ENCODE measurements at places on chromosomes 6 and 20. TPM values are rescaled to one million over a fixed set of nuclear protein-coding genes. Genes with fewer than 3 reads are reported as not detected.
A peak's percentile ranks its signal among the peaks of the same experiment; 100 is the strongest.

DNA sequence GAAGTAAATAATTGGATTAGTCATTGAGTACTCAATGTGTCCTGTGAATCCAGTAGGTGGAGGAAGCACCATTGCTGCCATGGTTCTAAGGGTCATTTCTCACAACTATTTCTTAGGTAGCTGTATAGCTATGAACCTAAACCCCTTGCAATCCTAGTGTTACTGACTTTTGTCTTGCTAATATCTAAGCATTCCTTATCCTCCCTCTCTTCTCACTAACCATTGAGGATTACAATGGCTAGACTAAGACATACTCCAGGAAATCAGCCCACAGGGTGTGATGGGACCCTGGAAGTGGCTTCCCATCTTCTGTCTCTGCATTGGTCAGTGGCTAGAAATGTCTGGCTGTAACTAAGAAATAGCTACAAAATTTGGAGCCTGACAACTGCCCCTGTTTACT lies 27.3 kb upstream of the FOXA2 start:
- no peak for DNase-seq
- no peaks in the 10 kb centered on the region for H3K4me1 ChIP-seq
- H3K27ac ChIP-seq: no peak overlapping the region
- no peaks in the 10 kb centered on the region for H3K36me3 ChIP-seq

DNA sequence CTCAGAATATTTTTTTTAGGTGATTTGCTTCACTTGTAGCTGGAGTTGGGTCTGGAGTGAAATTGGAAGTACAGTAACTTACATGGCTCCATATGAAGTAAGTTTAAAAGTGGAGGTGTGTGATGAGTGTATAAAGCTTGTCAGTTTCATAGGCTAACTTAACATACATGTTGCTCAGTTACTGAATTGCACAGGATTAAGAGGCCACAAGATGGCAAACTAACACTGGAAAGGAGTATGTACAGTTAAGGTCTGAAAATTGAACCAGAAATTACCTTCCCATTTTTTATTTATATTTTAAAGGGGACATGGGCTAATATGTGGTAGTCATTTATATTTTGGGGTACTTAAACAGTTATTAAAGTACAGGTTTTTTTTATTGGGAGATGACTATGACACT lies 45.3 kb upstream of the SMIM8 start:
- no peak for DNase-seq
- peaks cover 3% of the 10 kb centered on the region for H3K4me1 ChIP-seq
- H3K27ac ChIP-seq: no peak overlapping the region

DNA sequence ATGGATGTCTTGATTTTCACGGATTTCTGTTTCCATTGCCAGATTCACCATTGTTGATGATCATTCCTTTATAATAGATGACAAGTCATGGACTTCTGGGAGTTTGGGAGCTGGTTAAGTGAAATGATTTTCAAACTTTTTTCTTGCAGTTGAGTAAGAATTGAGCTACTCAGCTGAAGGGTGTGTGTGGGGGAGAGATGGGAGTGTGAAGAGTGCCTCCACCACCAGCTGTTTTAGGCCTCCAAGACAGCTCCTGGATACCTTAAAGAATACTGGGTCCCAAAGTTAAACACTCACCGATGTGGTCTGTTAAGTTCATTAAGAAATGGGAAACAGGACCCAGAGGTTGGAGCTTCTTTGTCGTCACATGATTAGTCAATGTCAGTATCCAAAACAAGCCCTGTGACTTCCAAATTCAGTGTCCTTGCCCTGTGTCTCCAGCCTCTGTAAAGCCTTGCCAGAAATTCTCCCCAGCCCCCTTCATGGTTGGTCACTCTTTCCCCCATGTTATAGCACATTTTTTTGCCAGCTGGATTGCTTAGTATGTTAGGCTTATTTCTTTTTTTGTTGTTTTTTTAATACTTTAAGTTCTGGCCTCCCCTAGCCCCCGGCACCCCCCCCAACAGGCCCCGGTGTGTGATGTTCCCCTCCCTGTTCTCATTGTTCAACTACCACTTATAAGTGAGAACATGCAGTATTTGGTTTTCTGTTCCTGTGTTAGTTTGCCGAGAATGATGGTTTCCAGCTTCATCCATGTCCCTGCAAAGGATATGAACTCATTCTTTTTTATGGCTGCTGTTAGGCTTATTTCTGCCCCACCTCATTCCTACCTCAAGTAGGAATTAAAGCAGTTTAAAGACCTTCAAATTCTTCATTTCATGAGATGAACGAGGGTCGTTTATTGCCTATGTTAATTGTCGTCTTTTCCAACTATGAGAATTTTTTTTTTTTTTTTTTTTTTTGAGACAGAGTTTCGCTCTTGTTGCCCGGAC lies 26.9 kb downstream of the BICRAL start:
- peak overlapping the region; percentile 56 for H3K27ac ChIP-seq
- peaks cover 18% of the 10 kb centered on the region for H3K4me1 ChIP-seq
- H3K36me3 ChIP-seq: no peaks in the 10 kb centered on the region
- H3K27me3 ChIP-seq: no peaks in the 10 kb centered on the region

DNA sequence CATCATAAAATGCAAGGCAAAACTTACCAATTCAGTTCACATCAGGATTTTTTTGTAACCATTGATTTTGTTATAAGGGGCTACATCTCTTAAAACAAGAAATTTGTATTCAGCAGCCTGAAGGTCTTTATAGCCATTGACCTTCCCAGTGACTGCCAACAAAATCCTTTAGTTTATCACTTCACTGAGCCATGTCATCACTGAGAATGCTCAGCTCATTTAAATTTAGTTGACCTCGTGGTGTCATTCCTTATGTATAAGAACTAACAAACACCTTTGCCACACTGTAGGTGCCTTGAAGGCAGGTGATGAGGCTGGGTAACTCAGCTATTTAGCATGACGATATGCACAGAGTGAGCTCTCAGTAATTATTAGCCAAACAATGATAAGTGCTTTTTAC lies 77.7 kb downstream of the GRM1 start:
- no peaks in the 10 kb centered on the region for H3K4me1 ChIP-seq
- no peaks in the 10 kb centered on the region for H3K36me3 ChIP-seq
- H3K4me3 ChIP-seq: no peak overlapping the region

ESF1 gene
- 6.0 TPM for polyA plus RNA-seq

GRCh38 chr20:3010985-3011723 lies 32.3 kb upstream of the GNRH2 start:
- H3K27ac ChIP-seq: no peak overlapping the region
- no peaks in the 10 kb centered on the region for H3K4me1 ChIP-seq
- H3K27me3 ChIP-seq: no peaks in the 10 kb centered on the region

DNA sequence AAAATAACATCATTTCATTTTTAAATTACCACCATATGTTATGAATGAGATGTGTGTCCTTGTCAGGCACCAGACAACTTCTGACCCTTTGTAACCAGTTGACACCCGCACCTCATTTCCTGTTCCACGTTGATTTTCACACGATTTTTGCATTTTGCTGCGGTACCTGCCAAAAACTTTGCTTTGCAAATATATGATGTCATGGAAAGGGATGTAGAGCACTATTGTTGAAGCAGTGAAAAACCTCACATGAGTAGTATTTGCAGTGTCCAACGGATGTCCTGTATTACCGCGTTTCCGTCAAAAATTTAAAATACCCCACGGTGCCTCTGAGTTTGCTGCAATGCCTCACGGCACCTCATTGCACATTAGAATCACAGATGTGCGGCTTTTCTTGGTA lies 115.6 kb downstream of the MTHFD1L start:
- H3K4me3 ChIP-seq: no peak overlapping the region
- H3K4me1 ChIP-seq: no peaks in the 10 kb centered on the region
- DNase-seq: no peak
- H3K27me3 ChIP-seq: no peaks in the 10 kb centered on the region

GRCh38 chr20:21719592-21720214 lies 14.2 kb downstream of the PAX1 start:
- peaks cover 4% of the 10 kb centered on the region for H3K4me1 ChIP-seq
- no peak overlapping the region for H3K4me3 ChIP-seq
- no peaks in the 10 kb centered on the region for H3K36me3 ChIP-seq
- H3K27me3 ChIP-seq: peaks cover 29% of the 10 kb centered on the region
- H3K27ac ChIP-seq: no peak overlapping the region

GRCh38 chr20:59985864-59986263 lies 27.6 kb downstream of the CDH26 start:
- DNase-seq: no peak
- H3K4me1 ChIP-seq: peaks cover 16% of the 10 kb centered on the region
- H3K27me3 ChIP-seq: no peaks in the 10 kb centered on the region
- H3K36me3 ChIP-seq: peaks cover 7% of the 10 kb centered on the region
- no peak overlapping the region for H3K27ac ChIP-seq

DNA sequence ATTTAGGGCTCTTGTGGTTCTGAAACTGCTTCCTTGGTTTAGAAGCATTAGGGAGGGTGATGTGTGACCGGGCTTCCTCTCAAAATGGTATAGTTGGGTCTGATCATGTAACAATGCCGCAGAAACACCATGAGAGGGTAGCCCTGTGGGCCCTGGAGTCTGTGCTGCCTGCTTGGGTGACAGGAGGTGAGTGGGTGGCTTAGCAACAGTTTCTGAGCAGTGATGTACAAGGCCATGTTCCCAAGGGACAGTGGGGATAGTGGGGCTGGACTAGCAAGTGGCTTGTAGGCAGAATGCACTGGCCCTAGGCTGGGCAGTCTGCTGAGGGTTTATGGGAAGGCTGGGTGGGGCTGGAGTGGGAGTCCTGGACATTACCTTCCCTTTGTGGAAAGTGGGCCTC lies 106.9 kb upstream of the MYL9 start:
- DNase-seq: no peak
- peaks cover 12% of the 10 kb centered on the region for H3K4me1 ChIP-seq
- H3K36me3 ChIP-seq: no peaks in the 10 kb centered on the region
- H3K4me3 ChIP-seq: no peak overlapping the region
- no peak overlapping the region for H3K27ac ChIP-seq

GRCh38 chr20:58240471-58240870 lies 12.0 kb upstream of the ANKRD60 start:
- H3K4me3 ChIP-seq: no peak overlapping the region
- H3K27ac ChIP-seq: no peak overlapping the region
- H3K4me1 ChIP-seq: peaks cover 7% of the 10 kb centered on the region
- H3K27me3 ChIP-seq: no peaks in the 10 kb centered on the region
- DNase-seq: no peak

CPXM1 gene
- not detected for polyA plus RNA-seq

GRCh38 chr20:6767536-6768227 lies at the start of gene BMP2:
Gene BMP2, plus strand, starts transcription at chr20:6767686. Its CDS starts 2,441 bp downstream, at chr20:6770127.
- H3K27ac ChIP-seq: no peak within 1 kb of the TSS
- peaks cover 18% of the 10 kb centered on the region for H3K4me1 ChIP-seq
- DNase-seq: no peak
- peaks cover 52% of the 10 kb centered on the region for H3K27me3 ChIP-seq
- peak within 1 kb of the TSS; percentile 51 for H3K4me3 ChIP-seq

GRCh38 chr6:1222728-1223595 lies 88.9 kb upstream of the FOXQ1 start:
- H3K4me1 ChIP-seq: no peaks in the 10 kb centered on the region
- no peaks in the 10 kb centered on the region for H3K36me3 ChIP-seq
- DNase-seq: no peak
- H3K27me3 ChIP-seq: peaks cover 25% of the 10 kb centered on the region
- H3K27ac ChIP-seq: no peak overlapping the region
- H3K4me3 ChIP-seq: no peak overlapping the region

GRCh38 chr20:64229507-64230061 lies 26.0 kb upstream of the PCMTD2 start:
- no peaks in the 10 kb centered on the region for H3K27me3 ChIP-seq
- H3K4me3 ChIP-seq: no peak overlapping the region
- H3K4me1 ChIP-seq: peaks cover 5% of the 10 kb centered on the region
- H3K36me3 ChIP-seq: no peaks in the 10 kb centered on the region
- DNase-seq: no peak

DNA sequence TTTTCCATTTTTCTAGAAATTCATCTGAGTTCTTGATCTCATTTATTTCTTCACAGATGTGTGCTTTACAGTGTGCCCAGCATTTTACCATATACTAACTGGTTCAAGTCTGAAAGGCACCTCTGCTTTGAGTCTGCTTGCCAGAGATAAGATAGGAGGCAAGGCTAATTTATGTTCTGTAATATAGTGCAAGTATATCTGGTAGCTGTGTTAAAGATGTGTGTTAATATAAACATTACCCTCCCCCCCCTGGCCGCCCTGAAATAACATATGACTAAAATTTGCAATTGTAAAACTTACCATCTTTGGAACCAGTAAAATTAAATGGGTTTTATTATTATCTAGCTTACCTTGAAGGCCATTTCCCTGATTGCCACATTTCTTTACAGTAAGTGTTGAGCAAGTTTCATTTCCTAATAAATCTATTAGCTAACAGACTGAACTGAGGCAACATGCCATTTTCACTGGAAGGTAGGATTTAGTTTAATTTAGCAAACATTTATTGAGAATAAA lies 2.7 kb downstream of the FBXO9 start:
- peaks cover 36% of the 10 kb centered on the region for H3K4me1 ChIP-seq
- peak overlapping the region; percentile 54 for H3K4me3 ChIP-seq
- H3K36me3 ChIP-seq: no peaks in the 10 kb centered on the region
- DNase-seq: no peak
- H3K27me3 ChIP-seq: no peaks in the 10 kb centered on the region
